NCI-H2081 treated with DMSO at 0.1 percent for 48 hours (cell line): ENCODE measurements at places on chromosomes 2 and 18.
A peak's percentile ranks its signal among the peaks of the same experiment; 100 is the strongest.

DNA sequence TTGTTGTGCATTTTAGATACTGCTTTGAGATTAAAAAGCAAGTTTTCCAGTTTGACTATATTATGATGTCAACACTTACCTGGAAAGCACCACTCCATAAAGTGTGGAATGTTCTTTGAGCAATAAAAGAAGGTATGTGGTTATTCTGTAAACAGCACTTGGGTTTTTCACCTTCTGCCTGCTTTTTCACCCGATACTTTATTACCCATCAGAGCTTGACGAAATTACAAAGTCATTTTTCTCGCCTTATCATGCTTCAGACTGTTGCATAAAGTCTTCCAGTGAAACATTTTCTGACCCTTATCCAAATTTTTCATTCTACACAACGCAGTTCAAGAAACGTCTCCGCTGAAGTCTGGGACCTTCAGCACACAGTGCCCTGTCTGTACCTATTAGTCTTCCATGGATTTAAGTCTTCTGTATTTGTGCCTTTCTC is 25.2 kb downstream of the CAB39 start:
- DNase-seq, result no peak

- DNase-seq, result no peak
Measured at GRCh38 chr2:200814276-200814815, 2.6 kb downstream of the BZW1 start.

GRCh38 chr2:40244675-40245074 is 207.2 kb downstream of the SLC8A1 start:
- DNase-seq, result peak; percentile 23

DNA sequence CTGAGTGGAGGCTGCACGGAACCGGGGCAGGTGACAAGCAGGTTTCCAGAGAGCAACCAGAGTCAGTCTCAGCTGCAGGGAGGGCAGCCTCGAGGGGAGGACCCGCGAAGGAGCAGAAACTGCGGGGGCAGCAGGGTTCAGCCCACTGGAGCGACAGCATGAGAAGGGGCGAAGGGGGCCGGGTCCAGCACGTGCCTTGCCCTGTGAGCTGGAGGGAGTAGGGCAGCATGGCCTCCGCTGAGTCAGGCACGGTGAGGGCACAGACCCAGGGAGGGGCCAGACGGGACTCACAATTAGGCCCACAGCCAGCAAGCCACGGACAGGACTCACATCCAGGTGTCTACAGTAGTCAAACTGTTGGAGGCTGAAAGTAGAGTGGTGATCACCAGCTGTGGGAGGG is 22.7 kb upstream of the ATP9B start:
- DNase-seq, result no peak

GRCh38 chr2:119387381-119388129 is 20.8 kb downstream of the DBI start:
- no peak for DNase-seq

DNA sequence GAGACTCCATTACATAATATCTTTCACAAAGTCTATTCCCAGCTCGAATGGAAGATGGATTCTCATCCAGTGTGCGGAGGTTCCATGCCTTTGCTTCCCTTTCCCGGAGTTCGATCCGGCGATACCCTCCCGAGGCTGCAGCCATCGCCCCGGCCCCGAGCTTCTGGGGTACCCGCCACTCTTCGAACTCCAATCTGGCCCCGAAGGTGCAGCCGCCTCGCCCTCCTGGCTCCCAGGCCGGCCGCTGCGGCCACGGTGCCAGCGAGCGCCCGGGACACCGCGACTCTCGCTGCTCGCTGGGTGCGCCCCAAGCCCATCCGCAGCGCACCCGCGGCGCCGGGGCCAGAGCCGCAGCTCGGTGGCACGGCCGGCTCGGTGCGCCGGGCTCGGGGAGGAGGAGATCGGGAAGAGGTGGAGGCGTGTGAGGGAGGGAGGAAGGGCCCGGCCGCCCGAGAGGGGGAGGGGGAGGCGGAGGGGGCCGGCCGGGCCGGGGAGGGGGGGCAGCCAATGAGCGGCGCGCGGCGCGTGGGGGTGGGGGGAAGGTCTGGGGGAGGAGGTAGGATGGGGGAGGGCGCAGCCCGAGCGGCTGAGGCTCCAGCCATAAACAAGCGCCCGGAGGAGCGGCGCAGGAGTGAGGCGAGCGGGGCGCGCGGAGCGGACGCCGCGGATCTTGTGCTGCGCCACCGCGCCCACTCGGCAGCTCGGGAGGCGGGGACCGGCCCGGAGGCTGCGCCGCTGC is at the start of gene CRIM1:
TSS of gene CRIM1 (plus strand) at position 628 of the 739 bp plus-strand sequence. CDS start 515 bp downstream, outside the sequence.
- no peak for DNase-seq

DNA sequence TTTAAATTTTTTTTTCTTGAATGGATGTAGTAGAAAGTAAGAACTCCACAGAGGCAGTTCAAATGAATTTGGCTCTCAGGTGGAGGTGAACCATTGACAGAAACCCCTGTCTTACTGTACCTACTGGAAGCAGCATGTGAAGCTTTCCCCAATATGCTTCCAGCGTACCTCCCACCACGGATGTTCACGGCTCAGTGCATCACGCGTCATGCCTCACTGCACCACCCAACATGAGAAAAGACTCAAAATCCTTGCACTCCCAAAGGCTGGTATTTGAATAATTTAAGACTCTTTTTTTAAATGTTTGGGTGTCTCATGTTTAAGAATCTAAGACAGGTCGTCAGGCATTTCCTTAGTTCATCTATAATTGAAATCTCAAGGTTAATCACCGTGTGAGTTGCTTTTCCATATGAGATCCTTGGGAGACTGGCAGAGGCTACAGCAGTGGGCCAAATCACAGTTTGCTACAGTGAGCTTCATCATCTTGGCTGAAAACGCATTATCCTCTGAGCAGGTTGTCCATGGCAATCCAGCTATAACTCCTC is 846.4 kb downstream of the DCDC2C start:
- no peak for DNase-seq

DNA sequence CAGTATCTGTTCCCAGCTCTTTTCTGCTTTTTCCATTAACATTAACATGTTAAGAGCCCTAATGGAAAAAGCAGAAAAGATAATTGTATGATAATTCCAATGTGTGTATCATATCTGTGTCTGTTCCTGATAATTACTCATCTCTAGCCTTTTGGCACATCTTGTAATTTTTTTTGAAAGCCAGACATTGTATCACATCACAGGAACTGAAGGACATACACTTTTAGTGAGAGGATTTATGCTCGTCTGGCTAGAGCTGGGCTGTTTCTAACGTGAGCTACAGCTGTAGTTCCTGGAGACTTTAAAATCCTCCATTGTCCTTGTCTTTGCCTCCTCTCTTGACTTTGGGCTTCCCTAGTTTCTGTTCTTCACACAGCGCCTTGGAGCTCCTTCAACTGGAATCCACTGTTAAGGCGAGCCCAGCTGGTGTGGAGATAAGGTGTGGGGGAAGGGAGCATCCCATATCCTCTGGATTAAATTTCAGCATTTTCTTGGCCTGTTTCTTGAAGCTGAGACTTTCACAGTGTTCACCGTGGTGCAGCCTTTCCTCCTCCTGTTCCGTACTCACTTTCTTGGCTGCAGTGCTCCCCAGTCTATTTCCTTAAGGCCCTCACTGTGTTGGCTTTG is 211.5 kb downstream of the GALR1 start:
- DNase-seq, result no peak

DNA sequence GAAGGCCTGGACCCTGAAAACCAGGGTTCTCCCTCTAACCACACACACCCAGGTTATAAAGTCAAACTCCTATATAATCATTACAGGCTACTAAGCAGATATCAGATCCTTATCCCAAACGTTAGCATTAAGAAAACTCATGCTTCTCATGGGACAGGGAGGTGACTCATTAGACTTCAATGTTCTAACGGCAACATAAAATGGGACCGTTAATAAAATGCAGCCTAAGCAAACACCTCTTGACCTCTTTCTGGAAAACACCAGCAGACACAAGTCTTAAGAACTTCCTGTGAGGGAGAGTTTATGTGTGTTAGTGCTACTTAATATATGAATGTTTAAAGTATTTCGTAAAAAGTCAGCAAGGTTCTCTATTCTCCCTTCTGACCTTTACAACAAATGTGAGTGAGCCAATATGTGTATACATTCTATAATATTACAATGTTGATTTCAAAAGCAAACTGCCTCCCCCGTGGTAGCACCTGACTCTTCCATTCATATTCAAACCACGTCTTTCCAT is 31.7 kb downstream of the LPIN2 start:
- DNase-seq, result no peak

- no peak for DNase-seq
Measured at GRCh38 chr2:209086761-209087160, 337.1 kb upstream of the MAP2 start.

DNA sequence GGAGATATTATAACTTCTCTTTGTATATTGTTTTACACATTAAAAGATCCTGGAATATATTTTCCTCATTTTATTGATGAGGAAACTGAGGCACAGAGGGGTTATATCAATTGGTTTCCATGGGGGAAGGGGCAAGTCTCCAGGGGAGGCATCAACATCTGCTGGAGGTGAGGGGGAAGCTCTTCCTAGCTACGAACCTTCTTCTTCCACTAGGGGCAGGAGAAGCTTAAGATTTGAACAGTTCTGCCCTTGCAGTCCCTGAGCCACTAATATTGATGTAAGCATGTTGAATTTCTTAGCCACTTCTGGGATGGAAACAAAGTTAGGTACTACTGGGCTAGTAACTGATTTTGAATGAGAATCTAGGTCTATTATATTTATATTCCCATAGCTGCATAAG is 140.1 kb upstream of the AQP4 start:
- no peak for DNase-seq

DNA sequence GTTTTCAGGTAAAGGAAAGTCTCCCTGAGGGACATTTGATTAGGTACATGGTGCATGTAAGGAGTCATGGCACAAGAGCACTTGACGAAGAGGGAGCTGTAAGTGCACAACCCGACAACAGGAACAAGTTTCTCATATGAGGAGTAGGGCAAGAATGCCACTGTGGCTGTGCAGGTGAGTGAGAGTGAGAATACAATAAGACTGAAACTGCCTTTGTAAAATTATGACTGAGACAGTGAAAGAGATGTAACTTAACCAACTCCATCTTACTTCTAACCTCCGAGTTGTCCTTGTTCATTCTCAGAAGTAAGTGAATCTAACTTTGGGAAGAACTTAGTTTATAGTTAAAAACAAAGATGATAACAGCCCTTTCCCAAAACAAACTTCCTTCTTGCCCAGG is 1025.8 kb upstream of the CNTNAP5 start:
- no peak for DNase-seq

GRCh38 chr2:96839293-96839874 is 4.4 kb downstream of the ANKRD23 start:
- no peak for DNase-seq

DNA sequence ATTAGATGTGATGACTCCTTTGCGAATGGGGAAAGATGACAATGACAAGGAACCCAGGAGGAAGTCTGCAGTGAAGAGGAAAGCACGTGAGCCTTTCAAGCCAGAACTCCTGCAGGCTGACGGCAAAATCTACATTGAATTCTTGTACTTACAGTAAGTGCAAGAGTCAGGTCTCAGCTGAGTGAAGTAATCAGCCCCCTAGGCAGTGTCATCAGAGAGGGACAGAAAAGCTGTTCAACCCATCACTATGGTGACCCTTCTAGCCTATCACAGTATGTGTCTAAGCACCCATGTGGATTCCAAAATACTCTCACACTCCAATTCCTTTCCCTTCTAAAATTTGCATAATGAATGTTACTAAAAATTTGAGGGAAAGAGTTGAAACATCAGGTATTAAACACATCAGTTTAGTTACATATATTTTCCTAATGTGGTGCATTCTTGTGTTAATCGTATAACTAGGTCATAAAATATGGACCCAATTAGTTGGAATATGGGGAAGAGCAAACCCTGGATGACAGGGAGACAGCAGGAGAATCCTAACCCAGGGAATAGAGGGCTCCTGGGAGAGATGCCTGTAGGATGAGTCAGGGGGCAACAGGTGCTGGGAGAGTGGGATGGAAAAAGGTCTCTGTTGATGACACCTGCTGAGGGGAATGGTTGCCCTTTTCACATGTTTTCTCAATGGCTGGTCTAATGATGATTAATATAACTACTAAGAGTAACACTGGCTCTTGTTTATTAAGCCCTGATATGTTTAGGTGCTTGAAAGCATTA is 39.5 kb downstream of the VWC2L start:
- no peak for DNase-seq

GRCh38 chr2:83602753-83603152 is 856.3 kb downstream of the SUCLG1 start:
- no peak for DNase-seq

GRCh38 chr18:74356959-74357358 is 41.3 kb downstream of the C18orf63 start:
- DNase-seq, result no peak

DNA sequence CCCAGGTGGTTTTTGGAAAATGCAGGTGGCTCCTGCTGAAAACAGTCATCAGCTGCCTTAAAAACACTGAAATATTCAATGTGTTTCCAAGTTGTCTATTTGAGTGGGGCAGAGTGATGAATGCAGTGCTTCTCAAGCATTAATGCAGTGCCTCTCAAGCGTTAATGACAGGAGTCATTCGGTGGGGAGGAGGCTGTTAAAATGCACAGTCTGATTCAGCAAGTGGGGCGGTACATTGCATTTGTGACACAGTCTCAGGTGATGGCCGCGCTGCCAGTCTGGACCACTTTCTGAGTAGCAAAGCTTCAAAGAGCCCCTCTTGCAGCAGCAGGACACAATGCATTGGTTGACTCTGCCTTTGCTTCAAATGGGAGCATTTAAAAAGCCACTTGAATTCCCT is 231.4 kb upstream of the RGPD4 start:
- no peak for DNase-seq

- peak; percentile 32 for DNase-seq
Measured at GRCh38 chr2:157336137-157337010, 10.8 kb upstream of the ERMN start.

DNA sequence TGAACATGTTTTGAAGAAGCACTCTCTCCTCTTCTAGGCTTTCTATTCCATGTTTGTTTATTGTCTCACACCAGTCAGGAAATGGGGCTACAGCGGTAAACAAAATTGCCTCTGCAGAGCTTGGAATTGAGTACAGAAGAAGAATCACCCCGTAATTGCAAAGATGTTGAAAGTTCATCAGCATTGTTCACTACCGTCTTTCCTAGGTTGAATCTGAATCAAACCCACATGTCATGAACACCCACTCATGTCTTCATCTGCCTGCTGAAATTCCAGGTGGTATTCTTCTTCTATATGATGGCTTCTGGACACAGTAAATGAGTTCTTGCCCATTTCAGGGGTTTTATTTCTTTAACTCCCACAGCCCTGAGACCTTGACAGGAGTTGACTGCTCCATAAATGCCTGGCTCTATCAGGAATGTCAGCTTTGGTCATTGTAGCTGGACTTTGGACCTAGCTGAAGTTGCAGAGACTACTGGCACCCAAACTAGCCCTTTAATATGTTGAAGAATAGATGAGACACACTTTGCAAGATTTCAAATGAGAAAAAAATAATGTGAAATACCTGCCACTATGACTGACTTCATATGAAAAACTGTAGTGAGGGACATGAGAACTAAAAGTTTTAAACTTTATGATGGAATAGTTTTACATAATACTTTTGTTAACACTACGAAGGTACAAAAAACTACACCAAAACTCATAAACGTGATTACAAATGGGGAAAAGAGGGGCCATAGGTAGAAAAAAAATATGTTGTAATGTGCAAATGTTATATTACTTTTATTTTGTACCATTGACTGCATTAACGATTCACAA is 1235.3 kb upstream of the ZEB2 start:
- DNase-seq, result no peak

GRCh38 chr2:106708209-106708608 is 177.8 kb downstream of the ST6GAL2 start:
- no peak for DNase-seq
